ENCODE measurements at places on chromosomes 2 and 18. TPM values are rescaled to one million over a fixed set of nuclear protein-coding genes. Genes with fewer than 3 reads are reported as not detected.

CRYGC gene
- total RNA-seq: not detected

RAX gene
- not detected for total RNA-seq

MC5R gene
- not detected for total RNA-seq

DSG2 gene
- total RNA-seq: 1.3 TPM

RGPD3 gene
- total RNA-seq: 0.06 TPM

RAD51AP2 gene
- not detected for total RNA-seq

LAMA3 gene
- 0.20 TPM for total RNA-seq

PDCL3 gene
- 38.9 TPM for total RNA-seq

TAF4B gene
- 11.7 TPM for total RNA-seq

All from activated CD4-positive, alpha-beta T cell treated with anti-CD3 and anti-CD28 coated beads, Interleukin-2, amount 10 ng/mL, durations not matched to agents 7 days and 5 days (primary cell).